ENCODE measurements at places on chromosomes 13 and 19.

DNA sequence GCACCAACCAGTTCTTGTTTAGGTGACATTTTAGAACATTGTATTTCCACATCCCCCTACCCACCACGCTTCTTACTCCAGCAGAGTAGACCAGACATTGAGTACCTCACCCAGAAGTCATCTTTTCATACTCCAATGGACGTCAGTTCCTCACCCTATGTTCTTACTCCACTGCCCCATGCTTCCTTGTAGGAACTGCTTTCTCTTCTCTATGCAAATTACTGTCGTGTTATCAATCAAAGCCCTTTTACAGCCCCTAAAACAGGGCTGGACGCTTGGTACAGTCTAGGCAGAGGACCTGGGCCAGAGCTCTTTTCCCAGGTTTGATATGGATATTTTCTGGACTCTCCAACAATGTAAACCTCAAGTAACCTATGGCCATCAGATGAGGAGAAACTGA lies 58.2 kb downstream of the USP12 start:
- no peak for DNase-seq

DNA sequence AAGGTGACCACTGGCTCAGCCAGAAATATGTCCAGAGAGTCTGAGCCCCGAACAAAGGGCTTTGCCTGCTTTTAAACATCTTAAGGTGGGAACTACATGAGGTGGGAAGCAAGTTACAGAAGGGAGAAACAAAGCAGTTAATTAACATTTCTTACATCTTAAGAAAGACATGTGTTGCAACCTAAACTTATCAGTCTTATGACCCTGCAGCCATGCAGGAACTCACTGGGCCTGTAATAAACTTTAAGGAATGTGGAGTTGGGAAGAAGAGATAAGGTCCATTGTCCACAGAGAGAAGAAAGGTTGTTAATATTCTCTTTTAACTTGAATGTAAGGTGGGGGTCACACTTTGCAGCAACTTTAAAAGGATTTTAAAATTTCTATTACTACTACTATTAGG lies 46.8 kb upstream of the CYP2A7 start:
- no peak for DNase-seq

GRCh38 chr19:42313096-42313839 lies at the start of gene TMEM145:
Gene TMEM145, plus strand, starts transcription at chr19:42313309. Its CDS starts 68 bp downstream, at chr19:42313377.
- DNase-seq, result peak; percentile 23

GRCh38 chr19:46654621-46655152 lies 6.3 kb downstream of the DACT3 start:
- DNase-seq, result no peak

- no peak for DNase-seq
Observed at GRCh38 chr13:112956571-112957294, 12.3 kb upstream of the MCF2L start.

DNA sequence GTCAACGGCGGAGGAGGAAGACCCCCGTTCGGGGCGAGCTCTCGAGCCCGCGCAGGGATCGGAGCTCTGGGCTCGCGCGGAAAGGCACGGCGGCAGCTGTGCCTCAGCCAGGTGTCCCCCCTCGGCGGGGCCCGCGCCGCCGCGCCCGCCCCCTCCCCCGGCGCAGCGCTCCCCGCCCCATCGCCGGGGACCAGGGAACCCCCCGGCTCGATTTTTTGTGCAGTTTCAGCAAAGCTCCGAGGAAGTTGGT lies 110.0 kb downstream of the KCNRG start:
- DNase-seq, result no peak

- DNase-seq, result no peak
Observed at GRCh38 chr19:10839114-10840050, 3.4 kb upstream of the TMED1 start.

- DNase-seq, result no peak
Observed at GRCh38 chr13:36207672-36208071, 6.7 kb downstream of the SOHLH2 start.

- DNase-seq, result no peak
Observed at GRCh38 chr19:29092712-29093552, 120.0 kb downstream of the UQCRFS1 start.

DNA sequence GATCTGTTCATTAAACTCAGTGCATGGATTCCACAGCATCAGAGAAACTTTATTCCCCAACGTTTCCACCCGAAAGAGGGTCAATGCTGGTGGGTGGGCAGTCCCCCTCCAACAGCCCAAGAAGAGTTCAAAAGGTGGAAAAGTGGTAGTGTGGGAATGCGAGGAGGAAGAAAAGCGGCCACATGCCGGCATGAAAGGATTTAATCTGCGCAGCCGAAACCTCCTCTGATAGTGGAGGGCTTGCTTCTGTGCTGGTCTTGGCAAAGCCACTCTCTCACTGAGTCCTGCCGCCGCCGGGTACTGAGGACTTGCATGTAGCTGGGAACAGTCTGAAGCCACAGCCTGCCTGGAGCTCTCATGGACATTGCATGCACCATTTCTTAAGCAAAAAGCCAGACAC lies 136.2 kb upstream of the ZNF536 start:
- no peak for DNase-seq

- no peak for DNase-seq
Observed at GRCh38 chr19:17304386-17305215, 1.1 kb upstream of the MRPL34 start.

- DNase-seq, result no peak
Observed at GRCh38 chr19:17721821-17722220, 2.5 kb downstream of the MAP1S start.

DNA sequence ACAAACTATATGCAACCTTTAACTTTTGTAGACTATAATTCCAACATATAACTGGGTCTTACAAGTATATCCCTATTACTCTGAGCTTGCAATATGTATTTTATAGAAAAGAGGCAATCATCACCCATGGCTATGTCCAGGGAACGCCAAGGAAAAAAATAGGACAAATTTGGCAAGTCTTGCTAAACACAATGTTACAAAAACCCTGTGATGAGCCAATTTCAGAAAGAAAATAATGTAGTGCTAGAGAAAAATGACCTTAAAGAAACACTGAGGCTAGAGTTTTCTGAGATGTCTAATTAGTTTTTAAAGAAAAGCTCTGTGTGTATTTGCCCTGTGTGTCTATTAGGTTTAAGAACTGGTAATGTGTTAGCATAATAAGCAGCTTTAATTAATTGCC lies 68.0 kb upstream of the FREM2 start:
- no peak for DNase-seq

- DNase-seq, result no peak
Observed at GRCh38 chr13:23025864-23026608, 154.7 kb upstream of the SGCG start.

GRCh38 chr13:102812611-102813287 lies 13.8 kb downstream of the BIVM start:
- DNase-seq, result peak; percentile 71

GRCh38 chr19:48807590-48808308 lies 3.1 kb downstream of the BCAT2 start:
- no peak for DNase-seq

- no peak for DNase-seq
Observed at GRCh38 chr13:98216711-98217285, 39.7 kb upstream of the RNF113B start.

GRCh38 chr19:36136964-36137686 lies 2.7 kb upstream of the CAPNS1 start:
- DNase-seq, result peak; percentile 68

DNA sequence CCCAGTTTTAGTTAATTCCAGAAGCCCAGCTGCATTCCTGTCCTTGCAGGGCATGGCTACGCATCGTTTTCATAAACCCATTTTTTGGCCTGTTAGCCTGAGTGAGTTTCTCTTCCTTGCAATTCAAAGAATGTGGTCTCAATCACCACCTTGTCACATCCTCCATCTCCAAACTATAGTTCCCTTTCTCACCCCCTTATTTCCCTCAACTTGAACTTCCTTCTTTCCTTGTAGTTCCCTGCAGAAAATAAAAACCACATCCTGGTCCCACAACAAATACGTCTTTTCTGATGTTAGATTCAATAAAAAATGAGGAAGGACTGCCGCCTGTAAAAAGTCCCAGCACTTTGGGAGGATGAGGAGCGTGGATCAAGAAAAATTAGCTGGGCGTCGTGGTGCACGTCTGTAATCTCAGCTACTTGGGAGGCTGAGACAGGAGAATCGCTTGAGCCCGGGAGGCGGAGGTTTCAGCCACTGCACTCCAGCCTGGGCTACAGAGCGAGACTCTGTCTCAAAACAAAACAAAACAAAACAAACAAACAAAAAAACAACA lies 13.2 kb downstream of the ADGRE3 start:
- no peak for DNase-seq

Data from kidney glomerular epithelial cell (primary cell).